ENCODE measurements at places on chromosomes 3 and 15.

GRCh38 chr3:62962714-62963113 is 87.5 kb upstream of the CADPS start:
- DNase-seq, result no peak

DNA sequence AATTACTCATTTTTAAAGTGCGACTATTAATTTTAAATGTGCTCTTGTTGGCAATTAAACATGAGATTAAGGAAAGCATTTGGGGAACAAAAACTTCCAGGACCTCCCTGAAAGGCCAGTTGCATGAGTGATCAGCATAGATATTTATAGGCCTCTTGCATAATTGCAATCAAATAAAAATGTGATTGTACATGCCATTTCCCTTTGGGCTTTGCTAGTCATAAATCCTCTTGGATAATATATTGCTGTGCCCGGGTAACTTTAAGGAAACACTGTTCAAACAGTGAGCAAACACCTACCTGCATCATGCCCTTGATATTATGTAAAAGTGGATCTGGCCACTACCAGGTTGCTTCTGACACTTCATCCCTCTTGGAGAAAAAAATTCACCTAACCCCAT is 239.1 kb downstream of the MCTP2 start:
- DNase-seq, result no peak

DNA sequence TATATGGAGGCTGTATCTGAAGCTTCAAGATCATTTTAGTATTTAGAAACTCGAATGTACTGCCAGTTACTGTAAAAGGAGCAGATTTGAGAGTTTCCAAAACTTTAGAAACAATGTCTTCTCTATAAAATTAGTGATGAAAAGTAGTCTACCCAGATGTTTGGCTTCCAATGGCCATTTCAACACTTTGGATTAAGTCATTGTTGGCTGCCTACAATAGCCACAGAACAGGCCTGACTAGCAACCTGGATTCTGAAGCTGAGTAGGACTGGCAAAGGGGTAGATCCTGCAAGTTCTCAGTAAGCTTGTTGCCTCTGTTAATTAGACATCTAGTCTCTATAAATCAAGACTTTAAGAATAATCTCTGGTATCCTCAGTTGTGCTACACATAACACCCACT is 239.0 kb upstream of the KCNMB2 start:
- no peak for DNase-seq

- no peak for DNase-seq
Measured at GRCh38 chr3:182220013-182220412, 508.3 kb downstream of the SOX2 start.

GRCh38 chr3:16723978-16724377 is 118.8 kb upstream of the DAZL start:
- no peak for DNase-seq

DNA sequence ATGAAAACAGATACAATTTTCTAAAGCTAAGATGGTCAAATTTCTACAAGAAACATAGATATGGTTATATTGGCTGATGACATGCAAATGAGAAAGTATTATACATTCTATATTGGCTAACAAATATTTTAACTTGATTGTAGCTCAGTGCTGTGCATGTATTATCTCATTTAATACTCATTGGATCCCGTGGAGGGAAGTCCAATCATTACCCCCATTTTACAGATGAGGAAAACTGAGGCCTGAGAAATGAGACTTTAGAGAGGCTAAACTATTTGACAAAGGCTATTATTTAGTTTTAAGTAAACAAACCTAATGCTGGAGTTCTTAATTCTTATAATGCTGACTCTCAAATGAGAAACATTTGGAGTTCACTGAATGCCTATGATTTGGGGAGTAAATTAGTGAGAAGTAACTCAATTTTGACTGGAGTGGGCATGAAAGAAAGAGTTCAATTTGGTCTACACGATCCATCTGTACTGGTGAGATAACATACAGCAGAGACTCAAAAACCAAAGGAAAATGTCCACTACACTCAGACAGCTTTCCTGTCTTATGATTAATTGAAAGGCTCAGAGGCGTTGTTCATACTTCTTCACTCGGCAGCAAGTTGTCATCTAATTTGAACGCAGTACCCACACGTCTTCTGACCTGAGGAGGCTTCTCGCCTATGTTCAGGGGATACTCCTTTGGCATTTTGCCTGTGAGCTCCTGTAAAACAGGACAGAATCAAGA is 72.2 kb upstream of the LMOD3 start:
- no peak for DNase-seq

- DNase-seq, result peak; percentile 31
Measured at GRCh38 chr15:91706322-91707032, 147.0 kb upstream of the SLCO3A1 start.

- DNase-seq, result no peak
Measured at GRCh38 chr3:156787926-156788663, 38.1 kb upstream of the LEKR1 start.

GRCh38 chr3:111068574-111068973 is 3.0 kb upstream of the NECTIN3 start:
- DNase-seq, result no peak

GRCh38 chr15:59501597-59501996 is 63.6 kb downstream of the FAM81A start:
- no peak for DNase-seq

DNA sequence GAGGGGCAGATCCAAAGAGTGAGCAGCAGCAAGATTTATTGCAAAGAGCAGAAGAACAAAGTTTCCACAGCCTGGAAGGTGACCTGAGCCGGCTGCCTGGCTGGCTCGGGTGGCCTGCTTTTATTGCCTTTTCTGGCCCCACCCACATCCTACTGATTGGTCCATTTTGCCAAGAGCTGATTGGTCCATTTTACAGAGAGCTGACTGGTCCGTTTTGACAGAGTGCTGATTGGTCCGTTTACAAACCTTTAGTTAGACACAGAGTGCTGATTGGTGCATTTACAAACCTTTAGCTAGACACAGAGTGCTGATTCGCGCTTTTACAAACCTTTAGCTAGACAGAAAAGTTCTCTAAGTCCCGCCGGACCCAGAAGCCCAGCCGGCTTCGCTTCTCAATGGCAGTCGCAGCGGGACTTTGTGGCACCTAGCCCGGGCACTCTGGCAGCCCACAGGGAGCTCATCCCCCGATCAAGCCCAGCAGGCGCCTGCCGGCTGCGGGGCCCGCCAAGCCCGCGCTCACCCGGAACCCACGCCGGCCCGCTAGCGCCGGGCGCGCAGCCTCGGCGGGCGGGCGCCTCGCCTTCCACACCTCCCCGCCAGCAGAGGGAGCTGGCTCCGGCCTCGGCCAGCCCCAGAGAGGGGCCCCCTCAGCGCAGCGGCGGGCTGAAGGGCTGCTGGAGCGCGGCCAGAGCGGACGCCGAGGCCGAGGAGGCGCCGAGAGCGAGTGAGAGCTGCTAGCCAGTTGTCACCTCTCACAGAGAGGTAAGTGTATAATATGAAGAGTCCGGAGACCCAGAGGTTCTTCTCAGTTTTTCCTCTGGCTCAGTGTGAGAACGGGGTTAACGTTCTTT is 339.2 kb downstream of the CHL1 start:
- DNase-seq, result no peak

- DNase-seq, result no peak
Measured at GRCh38 chr3:57943525-57944495, 64.4 kb upstream of the FLNB start.

GRCh38 chr3:73656241-73656890 is 31.6 kb upstream of the PDZRN3 start:
- DNase-seq, result no peak

DNA sequence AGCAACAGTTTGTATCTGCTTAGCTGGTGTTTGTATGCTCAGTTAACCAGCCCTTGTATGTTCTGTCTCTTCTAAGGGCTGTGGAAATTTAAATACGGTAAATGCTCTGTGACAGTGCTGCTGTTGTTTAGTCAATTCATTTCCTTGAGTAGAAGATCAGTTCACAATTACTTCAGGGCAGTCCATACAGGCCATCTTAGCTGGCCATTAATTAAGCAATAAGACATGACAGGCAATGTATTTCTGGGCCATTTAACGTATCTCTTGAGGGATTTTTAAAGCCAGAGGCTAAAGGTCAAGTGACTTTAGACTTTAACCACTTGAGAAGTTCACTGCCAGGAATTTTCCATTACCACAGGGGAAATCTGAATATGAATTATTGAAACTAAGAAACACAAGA is 351.8 kb downstream of the ZIC1 start:
- DNase-seq, result no peak

DNA sequence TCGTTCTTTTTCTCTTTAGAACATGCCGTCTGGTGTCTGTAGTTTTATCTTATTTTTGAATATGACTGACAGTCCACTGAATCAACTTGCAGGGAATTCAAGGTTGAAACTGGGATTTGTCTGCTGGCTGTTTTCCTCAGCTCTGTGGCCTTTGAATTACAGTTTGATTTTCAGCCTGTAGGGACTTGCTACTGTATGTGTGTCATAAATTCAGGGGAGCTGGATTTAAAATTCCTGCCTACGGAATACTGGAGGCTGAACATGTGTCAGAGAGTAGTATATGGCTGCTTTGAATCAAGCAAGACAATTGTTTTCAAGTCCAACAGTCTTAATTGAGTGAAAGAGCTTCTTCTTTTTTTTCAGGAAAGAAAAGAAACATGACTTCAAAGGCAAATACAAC is 33.9 kb downstream of the RARB start:
- no peak for DNase-seq

DNA sequence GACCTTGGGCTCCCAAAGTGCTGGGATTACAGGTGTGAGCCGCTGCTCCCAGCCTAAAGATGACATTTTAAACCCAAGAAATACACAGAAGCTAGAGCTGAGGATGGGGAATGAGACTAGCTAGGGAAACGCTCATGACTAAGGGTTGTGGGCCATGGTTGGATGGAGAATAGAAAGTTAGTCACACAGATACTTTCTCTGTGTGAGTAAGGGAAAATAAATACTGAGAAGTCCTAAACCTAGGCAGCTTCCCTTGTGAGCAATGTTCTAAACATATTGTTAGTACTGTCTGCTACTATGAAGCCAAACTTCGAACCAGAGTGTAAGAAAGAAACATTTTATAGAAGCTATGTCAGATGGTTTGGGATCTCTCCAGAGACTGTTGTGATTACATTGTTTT is 304.8 kb upstream of the STAC start:
- DNase-seq, result no peak

DNA sequence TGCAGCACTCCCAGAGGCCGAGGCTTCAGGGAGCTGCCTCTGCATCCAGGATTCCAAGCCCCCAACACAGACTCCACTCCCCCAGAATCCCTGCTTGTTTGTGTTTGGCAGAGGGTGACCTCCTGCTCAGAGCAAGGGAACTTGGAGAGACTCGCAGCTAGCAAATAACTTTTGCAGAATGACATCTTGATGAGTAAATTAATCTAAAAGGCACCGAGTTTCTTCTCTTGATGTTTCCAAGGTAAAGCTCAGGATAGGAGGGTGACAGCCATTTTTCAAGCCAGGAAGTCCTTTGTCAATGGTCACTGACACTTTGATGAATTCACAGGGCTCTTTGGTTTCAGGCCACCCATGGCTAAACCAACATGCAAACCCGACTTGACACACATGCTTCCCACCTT is 523.0 kb downstream of the NTRK3 start:
- DNase-seq, result no peak

- DNase-seq, result no peak
Measured at GRCh38 chr15:33068511-33068990, 126.0 kb downstream of the FMN1 start.

DNA sequence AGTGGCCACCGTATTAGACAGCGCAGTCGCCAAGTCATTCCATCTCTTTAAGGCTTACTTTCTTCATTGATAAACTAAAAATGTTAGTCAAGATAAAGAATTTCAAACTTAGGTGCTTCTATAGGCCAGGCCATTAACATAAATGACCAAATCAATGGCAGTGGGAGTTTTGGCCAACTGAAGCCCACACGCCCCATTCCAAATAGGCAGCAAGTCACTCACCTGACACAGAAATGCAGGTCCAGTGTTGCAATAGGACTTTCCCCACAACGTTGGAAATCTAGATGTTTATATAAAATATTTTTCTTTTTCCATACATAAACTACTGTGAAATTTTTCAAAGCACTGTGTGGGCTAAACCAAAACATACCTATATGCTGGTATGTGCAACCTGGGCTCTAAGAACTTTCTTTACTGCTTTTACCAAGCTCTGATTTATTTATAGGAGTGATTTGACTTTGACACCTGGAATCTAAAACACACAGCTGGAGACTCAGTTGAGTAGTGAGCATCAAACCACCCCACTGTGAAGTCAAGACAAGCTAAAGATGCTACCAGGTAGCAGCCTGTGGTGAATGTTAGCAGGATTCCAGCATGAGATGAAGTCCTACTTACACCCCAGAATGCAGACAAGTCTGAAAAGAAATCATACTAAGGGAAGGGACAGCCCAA is 15.1 kb downstream of the GOLIM4 start:
- no peak for DNase-seq

DNA sequence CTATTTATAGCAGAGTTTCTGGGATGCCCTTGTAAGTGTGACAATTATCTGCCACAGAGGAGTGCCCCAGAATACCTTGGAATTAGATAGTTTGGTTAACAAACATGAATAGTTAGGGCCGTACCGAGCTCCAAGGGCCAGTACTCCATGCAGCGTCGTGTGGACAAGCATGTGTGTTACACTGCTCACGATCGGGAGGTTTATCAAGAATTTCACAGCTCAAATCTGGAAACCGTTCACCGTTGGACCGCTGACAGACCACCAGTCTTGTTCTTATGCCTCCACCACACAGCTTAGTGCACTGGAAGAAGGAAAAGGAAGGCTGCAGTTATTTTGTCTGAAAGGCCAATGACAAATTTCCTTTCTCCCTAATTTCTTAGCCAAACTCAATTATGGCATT is 93.7 kb downstream of the ADAMTS9 start:
- DNase-seq, result no peak

All from mesothelial cell of epicardium (in vitro differentiated cells).